ENCODE measurements at places on chromosomes 12 and 14.

DNA sequence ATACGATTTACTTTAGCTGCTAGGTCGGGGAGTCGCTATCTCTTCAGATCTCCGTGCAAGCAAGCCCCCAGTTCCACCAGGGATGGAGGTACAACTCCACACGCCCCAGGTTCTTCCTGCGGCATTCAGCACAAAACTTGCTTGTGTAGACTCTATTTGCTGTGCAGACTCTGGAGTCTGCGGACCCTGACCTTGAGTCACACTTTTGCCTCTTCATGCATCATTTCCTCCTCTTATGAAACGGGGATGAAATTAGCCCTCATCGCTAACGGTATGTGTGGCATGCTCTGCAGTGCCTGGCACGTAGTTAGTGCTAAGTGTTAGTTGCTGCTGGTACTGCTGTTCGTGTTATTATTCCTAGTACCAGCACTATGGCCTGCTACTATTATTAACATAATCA lies 84.4 kb downstream of the TMEM132D start:
- no peak for DNase-seq

GRCh38 chr14:93220509-93220908 lies 13.5 kb downstream of the UBR7 start:
- DNase-seq: no peak

GRCh38 chr12:62776997-62777396 lies 158.0 kb downstream of the PPM1H start:
- no peak for DNase-seq

DNA sequence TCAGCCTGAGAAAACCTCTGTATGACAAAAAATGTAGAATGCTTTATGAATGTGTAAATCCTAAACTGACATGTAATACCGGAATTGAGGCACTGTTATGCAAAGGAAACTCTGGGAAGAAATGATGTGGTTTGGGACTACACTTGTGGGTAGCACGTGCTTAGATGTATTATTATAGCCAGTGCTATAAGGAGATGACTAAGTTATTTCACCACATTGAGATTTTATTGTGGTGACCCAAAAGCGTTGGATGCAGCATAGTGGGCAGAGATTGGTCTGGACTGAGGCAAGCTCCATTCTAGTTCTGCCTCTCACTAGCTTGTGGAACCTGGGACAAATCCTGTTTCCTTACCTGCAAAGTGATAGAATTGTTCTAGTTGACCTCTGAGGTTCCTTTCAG lies 172.2 kb downstream of the SNAPC1 start:
- DNase-seq: peak; percentile 76

DNA sequence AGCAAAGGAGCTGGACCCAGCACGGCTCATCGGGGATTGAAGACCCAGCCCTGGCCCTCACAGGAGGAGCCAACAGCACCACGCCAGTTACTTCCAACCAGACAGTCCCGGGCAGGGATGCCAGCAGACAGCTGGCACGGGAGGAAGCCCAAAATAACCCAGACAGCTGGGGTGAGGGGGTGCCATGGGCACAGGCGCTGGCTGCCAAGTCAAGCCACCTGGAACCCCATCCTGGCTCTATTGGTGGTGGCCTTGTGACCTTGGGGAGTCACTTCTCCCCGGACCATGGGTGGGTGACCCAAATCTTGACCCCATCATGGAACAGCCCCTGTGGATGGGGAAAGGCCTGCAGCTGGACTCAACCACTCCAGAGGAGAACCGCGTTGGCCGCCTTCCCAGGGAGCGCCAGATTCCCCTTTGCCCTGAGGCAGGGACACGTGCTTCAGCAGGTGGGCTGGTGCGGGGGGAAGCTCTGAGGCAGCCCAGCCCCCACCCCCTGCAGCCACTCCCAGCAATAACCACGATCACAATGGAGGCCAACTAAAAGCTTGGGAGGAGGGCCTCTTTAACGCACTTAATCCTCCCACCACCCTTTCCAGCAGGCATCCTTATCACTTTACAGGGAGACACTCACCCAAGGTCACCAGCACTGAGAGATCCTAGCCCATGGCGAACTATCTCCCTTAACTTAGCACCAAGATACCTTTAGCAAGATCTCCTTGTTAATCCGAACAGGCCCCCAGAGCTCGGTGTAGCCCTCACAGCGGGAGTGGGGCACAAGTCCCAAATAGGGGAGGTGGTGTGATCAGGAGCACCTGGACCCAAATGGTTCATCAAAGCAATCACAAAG lies 4.7 kb upstream of the RHOF start:
- DNase-seq: no peak

DNA sequence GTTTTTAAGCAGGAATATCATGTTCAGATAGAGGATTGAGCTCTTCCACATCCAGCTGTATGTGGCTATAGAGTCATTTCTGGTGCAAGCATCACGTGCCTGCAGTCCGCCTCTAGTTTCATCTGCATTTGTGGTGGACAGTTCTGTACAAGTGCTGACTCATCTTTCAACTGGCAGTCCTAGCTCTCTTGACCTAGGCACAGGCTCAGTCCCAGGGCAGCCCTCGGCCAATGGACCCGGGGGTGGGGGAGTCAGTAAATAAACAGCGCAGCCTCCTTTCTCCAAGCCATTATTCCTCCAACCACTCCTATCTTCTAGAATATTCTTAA lies 41.8 kb upstream of the FRMD6 start:
- no peak for DNase-seq

GRCh38 chr12:78330131-78330530 lies 499.4 kb downstream of the NAV3 start:
- DNase-seq: no peak

DNA sequence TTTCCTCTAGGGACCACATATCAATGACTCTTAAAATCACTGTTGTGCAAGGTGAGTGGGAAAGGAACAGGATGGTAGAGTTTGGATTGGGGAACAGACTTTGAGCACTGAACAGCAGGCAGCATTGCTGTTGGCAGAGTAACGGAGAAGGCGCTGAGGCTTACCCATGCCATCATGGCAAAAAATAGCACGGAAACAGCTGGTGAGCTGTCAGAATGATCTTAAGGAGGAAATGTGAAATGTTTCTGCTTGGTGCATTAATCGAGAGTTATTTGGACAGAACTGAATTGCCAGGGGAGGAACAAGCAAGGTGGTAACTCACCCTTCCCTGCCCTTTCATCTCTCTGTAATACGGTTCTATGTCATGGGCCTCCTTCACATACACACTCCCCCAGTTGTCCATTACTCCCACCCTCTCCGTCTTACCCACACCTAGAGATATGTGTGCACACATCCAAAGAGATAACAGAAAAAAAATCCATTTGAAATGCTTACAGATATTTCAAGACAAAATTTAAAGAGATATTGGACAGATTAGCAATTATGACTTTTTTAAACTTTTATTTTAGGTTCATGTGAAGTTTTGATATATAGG lies 572.5 kb downstream of the DIO2 start:
- DNase-seq: no peak
